Dermis microvascular lymphatic vessel endothelial cell (primary cell): ENCODE measurements at places on chromosomes 4 and X. TPM values are rescaled to one million over a fixed set of nuclear protein-coding genes. Genes with fewer than 3 reads are reported as not detected.

Gene PAGE1
- total RNA-seq = not detected in 2 replicates

Gene FOXR2
- not detected in 2 replicates for total RNA-seq

Gene TIGD2
- total RNA-seq = 3.3 and 3.9 TPM in 2 replicates

Gene ASB12
- under 0.01 TPM in 1 of 2 replicates, not detected in the other for total RNA-seq

Gene MAGEC1
- not detected in 2 replicates for total RNA-seq

Gene MTNR1A
- not detected in 2 replicates for total RNA-seq

Gene SLC4A4
- not detected in 2 replicates for total RNA-seq

Gene SPON2
- total RNA-seq = 0.26 and 0.76 TPM in 2 replicates

Gene ADH6
- not detected in 2 replicates for total RNA-seq

Gene TREX2
- total RNA-seq = 2.3 and 7.6 TPM in 2 replicates

Gene MGAT4D
- not detected in 2 replicates for total RNA-seq

Gene BANK1
- total RNA-seq = under 0.01 TPM in 2 replicates

Gene ZFP92
- 0.39 and 0.89 TPM in 2 replicates for total RNA-seq

Gene LRPAP1
- 30.4 and 74.0 TPM in 2 replicates for total RNA-seq

Gene LIN54
- total RNA-seq = 9.1 and 9.5 TPM in 2 replicates

Gene FAM47A
- not detected in 2 replicates for total RNA-seq

Gene PPEF2
- under 0.01 TPM in 1 of 2 replicates, not detected in the other for total RNA-seq

Gene ADH1A
- not detected in 2 replicates for total RNA-seq

Gene CFP
- 0.13 and 0.26 TPM in 2 replicates for total RNA-seq

Gene EVC
- 10.0 and 17.1 TPM in 2 replicates for total RNA-seq

Gene LONRF3
- total RNA-seq = 21.1 and 38.4 TPM in 2 replicates

Gene ARMCX4
- 3.3 and 3.4 TPM in 2 replicates for total RNA-seq

Gene RPGR
- 28.5 and 29.5 TPM in 2 replicates for total RNA-seq

Gene HSFX1
- total RNA-seq = 0.26 and 0.63 TPM in 2 replicates

Gene CXCL9
- not detected in 2 replicates for total RNA-seq

Gene CCDC160
- not detected in 2 replicates for total RNA-seq

Gene FAM236C
- not detected in 2 replicates for total RNA-seq

Gene FRAS1
- total RNA-seq = 0.13 and 0.38 TPM in 2 replicates

Gene ANK2
- total RNA-seq = 72.4 and 76.7 TPM in 2 replicates

Gene CSAG1
- total RNA-seq = not detected in 2 replicates

Gene HTR2C
- not detected in 2 replicates for total RNA-seq

Gene NHS
- total RNA-seq = 0.13 TPM in 2 replicates

Gene AFF2
- 0.25 and 0.26 TPM in 2 replicates for total RNA-seq
